ENCODE measurements at places on chromosomes 12 and 14. TPM values are rescaled to one million over a fixed set of nuclear protein-coding genes. Genes with fewer than 3 reads are reported as not detected.

Gene KRT6C
- total RNA-seq = not detected

Gene GALC
- total RNA-seq = 15.2 TPM

Gene CDK2
- 8.4 TPM for total RNA-seq

Gene CDKN1B
- 40.9 TPM for total RNA-seq

Gene TMEM63C
- 1.9 TPM for total RNA-seq

Gene IL26
- total RNA-seq = not detected

Gene CATSPERB
- 0.37 TPM for total RNA-seq

Gene ACOT6
- not detected for total RNA-seq

Gene HOXC13
- not detected for total RNA-seq

Gene C12orf60
- 1.3 TPM for total RNA-seq

Gene TRIM9
- 0.42 TPM for total RNA-seq

Gene PPP2R5C
- 211 TPM for total RNA-seq

Gene MSRB3
- total RNA-seq = 150 TPM

Gene CBLN3
- 2.3 TPM for total RNA-seq

Gene ADAM20
- 0.57 TPM for total RNA-seq

Gene PTCSC3
- not detected for total RNA-seq

Gene TCTN2
- 3.7 TPM for total RNA-seq

Gene CLEC7A
- 2.8 TPM for total RNA-seq

Gene CFAP73
- not detected for total RNA-seq

Gene MIP
- not detected for total RNA-seq

Measured in left ventricle myocardium superior (tissue), 1 donor.